ENCODE measurements at places on chromosomes 3 and 15.

GRCh38 chr15:34179234-34179633, 30.7 kb downstream of the KATNBL1 start:
- DNase-seq, result no peak

DNA sequence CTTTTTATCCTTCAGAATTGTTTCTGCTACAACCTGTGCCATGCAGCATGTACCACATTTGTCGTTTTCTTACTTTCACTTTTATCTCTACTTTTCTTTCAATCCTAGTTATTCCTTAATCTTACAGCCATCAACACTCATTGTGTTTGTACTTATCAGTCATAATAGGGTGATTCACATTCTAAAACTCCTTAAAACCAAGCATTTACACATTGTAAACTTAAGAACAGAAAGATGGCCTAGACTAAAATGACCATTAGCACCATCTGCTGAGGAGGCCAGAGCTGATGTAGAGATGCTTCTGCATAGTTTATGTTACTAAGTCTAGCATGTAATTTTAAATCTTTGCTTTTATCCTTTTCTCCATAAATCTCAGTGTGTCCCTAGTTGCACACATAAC, 25.5 kb downstream of the EIF2AK4 start:
- no peak for DNase-seq

DNA sequence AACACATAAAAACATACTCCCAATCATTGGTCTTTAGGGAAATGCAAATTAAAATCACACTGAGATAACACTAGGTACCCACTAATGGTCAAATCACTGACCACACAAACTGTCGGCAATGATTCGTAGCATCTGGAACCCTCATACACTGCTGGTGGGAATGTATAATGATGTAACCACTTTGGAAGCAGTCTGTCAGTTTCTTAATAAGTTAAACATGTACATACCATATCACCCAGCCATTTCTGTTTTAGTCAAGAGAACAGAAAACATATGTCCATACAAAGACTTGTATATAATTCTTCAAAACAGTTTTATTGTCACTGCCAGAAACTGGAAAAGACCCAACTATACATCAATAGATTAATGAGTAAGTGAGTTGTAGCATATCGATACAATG, 63.3 kb upstream of the LRRC3B start:
- DNase-seq, result no peak

- no peak for DNase-seq
Measured at GRCh38 chr3:49652903-49653415, 21.2 kb upstream of the APEH start.

GRCh38 chr15:96700555-96700954, 370.1 kb downstream of the NR2F2 start:
- no peak for DNase-seq

DNA sequence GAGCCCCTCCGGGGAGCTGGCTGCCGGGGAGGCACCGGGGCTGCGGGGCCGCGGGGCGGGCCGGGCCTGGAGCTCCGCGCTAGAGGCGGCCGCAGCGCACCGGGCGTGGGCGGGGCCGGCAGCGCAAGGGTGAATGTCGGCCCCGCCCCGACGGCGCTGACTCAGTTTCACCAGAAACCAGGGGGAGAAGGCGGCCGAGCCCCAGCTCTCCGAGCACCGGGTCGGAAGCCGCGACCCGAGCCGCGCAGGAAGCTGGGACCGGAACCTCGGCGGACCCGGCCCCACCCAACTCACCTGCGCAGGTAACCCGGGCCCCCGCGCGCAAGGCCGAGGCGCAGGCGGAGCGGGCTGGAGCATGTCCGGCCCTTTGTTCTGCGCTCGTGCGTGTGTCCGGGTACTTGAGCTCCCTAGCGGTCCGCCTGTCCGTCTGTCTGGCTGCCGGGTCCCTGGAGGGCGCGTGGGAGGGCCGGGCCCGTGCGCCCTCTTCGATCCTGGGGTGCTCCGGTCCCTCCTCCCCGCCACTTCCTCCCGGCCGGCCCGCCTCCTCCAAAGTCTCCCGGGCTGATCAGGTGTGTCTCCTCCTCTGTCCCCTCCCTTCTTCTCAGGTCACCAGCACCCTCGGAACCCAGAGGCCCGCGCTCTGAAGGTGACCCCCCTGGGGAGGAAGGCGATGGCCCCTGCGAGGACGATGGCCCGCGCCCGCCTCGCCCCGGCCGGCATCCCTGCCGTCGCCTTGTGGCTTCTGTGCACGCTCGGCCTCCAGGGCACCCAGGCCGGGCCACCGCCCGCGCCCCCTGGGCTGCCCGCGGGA, at the start of gene SPINT1:
TSS of gene SPINT1 (plus strand) at position 164 of the 811 bp plus-strand sequence. CDS start at position 671, 507 bp downstream.
- no peak for DNase-seq

GRCh38 chr3:9955611-9956352, 3.6 kb upstream of the PRRT3 start:
- DNase-seq, result no peak
